ENCODE measurements at places on chromosomes 16 and 17.
A peak's percentile ranks its signal among the peaks of the same experiment; 100 is the strongest.

GRCh38 chr16:81546781-81547180 is 102.2 kb downstream of the CMIP start:
- DNase-seq, result no peak

- no peak for DNase-seq
Observed at GRCh38 chr17:61362396-61362795, 37.2 kb upstream of the TBX2 start.

- no peak for DNase-seq
Observed at GRCh38 chr16:20868890-20869289, 31.3 kb downstream of the DCUN1D3 start.

DNA sequence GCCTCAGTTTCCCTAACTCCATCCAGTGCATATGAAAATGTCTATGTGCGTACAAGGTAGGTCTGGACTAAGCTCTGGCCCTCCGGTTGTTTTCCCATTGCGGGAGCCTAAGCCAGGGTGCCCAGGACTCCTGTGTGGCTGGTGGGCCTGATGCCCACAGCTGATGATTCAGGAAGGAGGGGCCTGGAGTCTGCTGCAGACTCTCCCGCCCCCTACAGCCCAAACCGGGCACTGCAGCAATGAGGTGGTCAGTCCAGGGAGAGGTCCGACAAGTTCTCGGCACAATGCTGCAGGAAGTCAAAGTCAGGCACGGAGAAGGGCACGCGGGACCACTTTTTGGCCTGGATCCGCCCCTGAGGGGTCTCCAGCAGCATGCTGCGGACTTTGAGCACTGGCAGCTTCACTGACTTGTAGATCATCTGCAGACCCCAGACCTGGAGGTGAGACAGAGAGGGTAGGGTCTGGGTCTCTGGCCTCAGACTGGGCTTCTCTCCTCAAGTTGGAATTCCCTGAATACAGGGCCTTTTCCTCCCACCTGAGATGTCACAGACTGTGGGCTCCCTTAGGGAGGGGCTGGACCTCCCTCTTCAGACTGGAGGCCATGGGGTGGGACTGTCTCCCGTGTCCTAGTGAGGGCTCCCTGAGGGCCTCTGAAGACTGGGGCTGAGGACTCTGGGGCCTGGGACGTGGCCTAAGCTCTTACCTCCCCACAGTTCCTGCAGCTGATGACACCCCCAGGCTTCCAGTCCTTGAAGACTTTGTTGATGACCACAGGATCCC is 3.4 kb upstream of the ZNF385C start:
- DNase-seq, result no peak

DNA sequence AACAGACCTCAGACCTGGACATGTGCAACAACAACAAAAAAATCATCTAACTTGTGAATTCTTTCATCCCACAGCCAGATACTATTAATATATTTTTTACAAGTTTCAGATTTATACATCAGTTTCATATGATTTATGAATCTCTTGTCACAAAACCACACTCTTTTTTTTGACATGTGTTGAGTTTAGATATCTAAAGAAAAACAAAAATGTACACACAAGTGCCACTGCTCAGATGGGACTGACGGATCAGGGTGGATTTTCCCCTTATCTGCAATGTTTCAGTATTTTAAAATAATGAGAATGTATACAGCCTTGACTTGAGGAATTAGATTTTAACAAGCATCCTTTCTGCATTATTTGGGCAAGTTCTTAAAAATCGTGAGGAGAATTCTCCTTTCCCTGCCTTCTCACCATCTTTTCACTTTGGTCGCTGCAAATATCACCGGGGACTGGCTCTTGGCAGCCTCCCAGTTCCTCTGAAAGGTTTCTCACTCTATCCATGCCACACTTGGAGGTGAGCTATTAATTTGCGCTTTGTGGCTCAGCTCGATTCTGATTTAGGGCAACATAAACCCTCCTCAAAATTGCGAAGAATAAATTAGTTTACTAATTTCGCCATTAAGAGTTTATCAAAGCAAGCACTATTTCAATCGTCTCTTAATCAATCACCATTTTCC is 225.7 kb downstream of the XYLT1 start:
- no peak for DNase-seq

DNA sequence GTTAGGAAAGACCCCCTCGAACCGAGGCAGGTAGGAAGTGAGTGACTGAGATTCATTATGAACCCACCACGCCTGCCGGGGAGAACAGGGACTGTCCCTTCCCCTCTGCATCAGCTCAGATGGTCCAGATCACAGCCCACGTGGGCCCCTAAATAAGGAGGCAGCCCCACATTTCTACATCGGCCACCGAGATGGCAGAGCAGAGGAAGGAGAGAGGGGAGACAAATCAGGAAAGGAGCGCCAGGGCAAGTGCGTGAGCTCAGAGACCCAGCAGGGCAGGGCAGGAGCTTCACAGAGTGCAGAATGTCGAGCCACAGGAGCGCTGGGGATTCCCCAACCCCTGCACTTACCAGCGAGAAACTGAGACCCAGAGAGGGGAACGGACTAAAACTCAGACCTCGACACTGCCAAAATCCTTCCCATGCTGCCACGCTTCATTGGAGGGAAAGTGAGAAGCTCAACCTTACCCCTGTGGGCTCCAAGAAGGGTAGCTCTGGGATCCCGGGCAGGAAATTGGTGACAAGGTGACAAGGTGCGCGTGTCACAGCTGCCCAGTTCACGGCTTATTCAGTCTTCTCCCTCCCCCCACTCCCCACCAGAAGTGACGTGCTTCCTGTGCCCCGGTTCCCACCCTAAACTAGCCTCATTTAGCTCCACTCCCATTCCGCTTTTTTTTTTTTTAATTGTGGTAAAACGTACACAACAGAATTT is at the start of gene ICAM2:
ICAM2 (minus strand) TSS at position 578 of the 711 bp plus-strand sequence. CDS start 13,942 bp downstream, outside the sequence.
- DNase-seq, result no peak

- DNase-seq, result no peak
Observed at GRCh38 chr17:65204001-65204400, 66.8 kb downstream of the RGS9 start.

DNA sequence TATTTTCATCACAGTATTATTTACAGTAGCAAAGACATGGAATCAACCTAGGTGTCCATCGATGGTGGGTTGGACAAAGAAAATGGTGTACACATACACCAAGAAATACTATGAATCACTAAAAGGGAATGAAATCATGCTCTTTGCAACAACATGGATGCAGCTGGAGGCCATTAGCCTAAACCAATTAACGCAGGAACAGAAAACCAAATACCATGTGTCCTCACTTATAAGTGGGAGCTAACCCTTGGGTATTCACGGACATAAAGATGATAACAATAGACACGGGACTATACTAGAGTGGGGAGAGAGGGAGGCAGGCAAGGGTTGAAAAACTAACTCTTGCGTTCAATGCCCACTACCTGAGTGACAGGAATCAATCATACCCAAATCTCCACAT is 41.0 kb downstream of the MRPS23 start:
- no peak for DNase-seq

- DNase-seq, result no peak
Observed at GRCh38 chr17:72470734-72471133, 349.9 kb downstream of the SOX9 start.

- no peak for DNase-seq
Observed at GRCh38 chr17:53950207-53950857, 127.6 kb downstream of the KIF2B start.

DNA sequence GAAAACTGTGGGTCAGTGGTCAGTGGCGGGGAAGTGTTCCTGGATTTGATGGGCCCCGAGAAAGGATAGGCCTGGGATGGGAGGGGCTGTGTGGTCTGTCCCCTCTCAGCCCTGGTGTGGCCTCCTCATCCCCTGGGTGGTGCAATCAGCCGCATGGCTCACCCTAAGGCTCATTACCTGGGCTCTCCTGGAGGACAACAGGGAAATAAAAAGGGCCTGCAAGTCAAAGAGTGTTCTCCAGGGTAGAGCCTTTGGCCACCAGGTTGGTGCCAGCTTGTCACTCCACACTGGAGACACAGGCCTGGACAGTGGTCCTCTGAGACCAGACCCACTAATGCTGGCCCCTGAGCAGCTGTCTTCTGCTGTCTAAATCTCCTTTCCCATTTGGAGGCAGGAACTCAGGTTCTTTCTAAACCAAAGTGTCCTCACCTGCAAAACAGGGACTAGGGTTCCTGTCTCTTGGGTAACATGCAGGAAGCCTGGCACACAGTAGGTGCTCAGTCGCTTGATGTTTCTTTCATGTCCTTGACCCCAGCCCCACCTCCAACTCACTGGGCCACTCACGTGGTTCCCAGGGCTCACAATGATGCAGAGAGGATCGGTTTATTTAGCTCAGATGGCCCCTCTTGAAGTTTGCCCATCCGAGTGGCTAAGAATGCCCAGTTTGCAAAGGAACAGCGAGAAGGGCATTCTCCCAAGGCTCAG is 2.4 kb downstream of the NDRG4 start:
- no peak for DNase-seq

DNA sequence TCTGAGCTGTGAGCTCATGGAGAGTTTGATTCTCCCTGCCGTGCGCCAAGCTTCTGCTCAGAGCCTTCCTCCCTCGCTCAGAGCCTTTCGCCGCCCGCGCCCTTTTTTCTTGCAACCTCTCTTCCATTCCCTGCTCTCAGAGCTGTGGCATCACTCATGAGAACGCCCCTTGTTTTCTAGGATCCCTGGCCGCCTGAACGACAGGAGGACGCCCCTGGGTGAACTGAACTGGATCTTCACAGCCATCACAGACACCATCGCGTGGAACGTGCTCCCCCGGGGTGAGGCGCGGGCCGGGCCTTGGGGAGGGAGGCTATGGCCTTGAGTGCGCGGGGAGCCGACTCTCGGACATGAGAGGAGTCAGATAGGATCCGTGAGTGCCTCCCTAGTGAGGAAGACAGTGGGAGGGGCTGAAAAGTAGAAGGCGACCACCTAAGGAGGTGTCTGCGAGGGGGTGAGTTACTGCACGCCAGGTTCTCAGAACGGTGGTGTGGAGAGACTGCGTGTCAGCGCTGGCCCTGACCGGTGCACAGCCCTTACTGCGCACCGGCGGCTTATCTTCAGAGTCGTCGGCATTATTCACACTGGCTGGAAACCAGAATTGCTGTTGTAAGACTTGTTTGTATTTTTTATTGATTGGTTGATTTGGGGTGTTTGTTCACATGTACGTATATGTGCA is 169.5 kb upstream of the CHMP6 start:
- no peak for DNase-seq

DNA sequence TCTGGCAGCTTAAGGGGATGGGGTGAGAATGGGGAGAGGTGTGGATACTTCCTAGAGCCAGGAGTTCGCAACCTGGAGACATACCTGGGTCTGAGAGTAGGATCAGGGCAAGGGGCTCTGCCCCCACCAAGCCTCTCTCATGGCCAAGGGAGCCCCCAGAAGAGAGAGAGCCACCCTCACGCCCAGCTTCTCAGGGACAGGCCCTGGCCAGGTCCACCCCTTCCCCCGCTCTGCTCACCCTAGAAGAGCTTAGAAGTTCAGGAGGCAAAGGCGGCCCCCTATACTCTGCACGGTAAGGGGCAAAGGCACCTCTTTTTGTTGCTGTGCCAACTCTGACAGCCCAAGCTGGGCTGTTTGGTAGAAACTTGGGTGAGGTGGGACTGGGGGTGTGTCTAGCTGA is 69.3 kb upstream of the TMEM97 start:
- DNase-seq, result no peak

DNA sequence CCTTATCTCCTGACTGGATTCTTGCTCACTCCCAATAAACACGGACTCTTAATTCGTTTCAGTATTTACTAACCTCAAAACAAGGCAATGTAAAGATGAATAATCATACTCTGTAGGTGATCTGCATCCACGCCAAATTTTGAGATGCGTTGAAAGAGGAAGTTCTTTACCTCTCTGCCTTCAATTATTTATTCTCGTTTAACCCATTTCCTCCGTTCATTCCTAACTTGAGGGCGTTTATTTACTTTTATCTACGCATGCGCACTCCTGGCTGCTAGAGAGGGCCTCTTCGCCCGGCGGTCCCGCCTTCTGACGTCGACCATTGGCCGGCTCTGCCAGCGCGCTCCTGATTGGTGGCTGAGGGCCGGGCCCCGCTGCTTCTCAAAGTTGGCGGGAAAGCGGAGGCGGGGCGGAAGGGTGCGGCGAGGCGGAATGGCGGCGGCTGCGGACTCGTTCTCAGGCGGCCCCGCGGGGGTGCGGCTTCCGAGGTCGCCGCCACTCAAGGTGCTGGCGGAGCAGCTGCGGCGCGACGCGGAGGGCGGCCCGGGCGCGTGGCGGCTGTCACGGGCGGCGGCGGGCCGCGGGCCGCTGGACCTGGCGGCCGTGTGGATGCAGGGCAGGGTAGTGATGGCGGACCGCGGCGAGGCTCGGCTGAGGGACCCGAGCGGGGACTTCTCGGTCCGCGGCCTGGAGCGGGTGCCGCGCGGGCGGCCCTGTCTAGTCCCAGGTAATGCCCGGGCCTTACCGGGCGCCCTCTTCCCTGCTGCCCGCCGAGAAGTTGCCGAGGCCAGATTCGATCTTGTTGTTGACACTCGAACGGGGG is at the start of gene RMI2:
RMI2 (plus strand) TSS at position 420 of the 823 bp plus-strand sequence; CDS start at position 433, 13 bp downstream.
- peak; percentile 85 for DNase-seq

DNA sequence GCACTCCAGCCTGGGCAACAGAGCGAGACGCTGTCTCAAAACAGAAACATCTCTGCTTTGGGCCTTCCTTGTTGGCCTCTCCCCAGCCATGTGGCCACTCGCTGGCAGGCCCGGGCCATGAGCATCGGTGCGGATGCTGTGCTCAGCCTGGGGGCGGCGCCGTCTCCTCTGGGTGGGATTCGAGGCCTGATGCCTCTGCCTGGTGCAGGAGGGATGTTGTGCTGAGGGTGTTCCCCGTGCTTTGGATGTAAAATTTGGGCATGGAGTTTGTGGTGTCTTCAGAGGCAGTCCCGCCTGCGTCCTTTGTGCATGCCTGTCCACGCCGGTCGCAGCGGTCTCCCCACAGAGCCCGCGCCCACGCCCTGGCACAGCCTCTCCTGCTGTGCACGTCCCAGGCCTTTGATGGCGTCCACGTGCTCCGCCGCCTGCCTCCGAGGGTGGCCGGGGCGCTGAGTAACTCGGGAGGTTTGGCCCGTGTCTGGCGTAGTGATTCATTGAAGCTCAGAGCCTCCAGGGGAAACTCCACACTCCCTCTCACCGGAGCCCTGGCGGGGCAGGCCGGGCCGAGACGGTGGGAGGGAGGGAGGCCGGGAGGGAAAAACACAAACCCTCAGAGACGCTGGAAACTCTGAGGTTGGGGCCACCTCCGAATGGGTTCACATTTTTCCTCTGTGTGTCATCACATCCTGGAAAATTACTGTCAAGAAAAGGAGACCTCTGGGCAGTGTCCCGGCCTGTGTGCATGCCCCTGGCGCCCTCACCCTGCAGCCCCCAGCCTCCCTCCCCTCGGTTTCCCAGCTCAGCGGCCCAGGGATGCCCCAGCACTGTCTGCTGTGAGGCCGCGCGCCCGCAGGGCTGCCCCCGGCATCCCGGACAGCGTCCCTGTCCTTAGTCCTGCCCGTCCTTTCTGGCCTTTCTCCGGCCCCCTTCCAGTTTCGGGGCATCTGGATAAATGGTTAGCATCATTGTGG is 19.0 kb downstream of the CENPX start:
- DNase-seq, result no peak

DNA sequence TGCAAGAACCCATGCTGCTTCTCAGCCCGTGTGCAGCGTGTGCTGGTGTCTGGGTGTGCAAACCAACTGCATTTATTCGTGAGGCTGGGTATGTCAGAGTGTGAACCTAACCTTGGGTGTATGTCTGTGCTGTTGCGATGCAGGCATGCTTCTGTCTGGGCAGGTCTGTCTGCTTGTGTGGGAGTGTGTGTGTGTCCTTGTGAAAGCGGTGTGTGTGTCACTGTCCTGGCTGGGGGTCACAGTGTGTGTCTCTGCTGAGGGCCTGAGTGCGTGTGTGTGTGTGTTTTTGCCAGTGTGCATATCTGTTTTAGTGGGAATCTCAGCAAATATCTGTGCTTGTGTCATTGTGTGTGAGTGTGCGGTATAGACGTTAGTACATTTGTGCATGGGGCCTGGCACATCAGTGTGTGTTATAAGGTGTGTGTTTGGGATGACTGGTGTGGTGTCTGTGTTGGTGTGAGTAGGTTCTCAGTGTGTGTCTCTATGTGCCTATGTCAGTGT is 121.8 kb downstream of the CYLD start:
- DNase-seq, result no peak

Measured in NCI-H1417 treated with DMSO at 0.1 percent for 48 hours (cell line).